ENCODE measurements at places on chromosomes 13 and 19.

- no peak for DNase-seq
Measured at GRCh38 chr13:111093136-111093535, 22.0 kb upstream of the ARHGEF7 start.

DNA sequence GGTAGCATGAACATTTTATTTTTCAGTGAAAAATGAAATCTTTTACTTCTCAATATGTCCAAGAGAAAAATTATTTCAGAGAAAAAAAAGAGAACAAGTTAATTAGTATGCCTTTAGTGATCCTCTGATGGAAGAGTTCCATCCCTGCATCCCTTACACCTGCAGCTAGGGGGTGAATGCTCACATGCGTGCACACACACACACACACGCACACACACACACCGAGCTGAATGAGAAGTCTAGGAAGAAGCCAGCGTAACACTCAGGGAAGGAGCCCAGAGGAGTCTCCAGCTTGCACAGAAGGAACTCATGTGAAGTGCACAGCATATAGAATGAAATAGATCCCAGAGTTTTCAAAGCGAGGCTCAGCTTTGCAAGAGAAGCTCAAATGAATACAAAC lies 510.5 kb downstream of the IRS2 start:
- DNase-seq: no peak

DNA sequence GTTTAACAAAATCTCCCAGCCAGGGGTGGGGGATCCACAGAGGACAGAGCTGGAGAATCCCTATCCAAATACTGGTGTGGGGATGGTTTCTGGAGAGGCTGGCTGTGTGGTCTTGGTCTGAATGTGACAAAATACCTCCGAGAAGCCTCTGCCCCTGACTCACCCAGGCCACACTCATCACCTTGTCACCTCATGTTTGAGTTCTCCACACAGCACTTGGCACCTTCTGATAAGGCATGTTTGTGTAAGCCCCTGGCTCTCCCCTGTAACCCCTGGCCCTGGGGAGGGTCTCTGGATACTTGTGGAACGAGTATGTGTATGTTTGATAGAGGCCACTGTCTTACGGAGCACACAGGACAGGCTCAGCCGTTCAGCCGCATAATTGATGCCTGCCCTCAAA lies 14.7 kb downstream of the TECR start:
- no peak for DNase-seq

DNA sequence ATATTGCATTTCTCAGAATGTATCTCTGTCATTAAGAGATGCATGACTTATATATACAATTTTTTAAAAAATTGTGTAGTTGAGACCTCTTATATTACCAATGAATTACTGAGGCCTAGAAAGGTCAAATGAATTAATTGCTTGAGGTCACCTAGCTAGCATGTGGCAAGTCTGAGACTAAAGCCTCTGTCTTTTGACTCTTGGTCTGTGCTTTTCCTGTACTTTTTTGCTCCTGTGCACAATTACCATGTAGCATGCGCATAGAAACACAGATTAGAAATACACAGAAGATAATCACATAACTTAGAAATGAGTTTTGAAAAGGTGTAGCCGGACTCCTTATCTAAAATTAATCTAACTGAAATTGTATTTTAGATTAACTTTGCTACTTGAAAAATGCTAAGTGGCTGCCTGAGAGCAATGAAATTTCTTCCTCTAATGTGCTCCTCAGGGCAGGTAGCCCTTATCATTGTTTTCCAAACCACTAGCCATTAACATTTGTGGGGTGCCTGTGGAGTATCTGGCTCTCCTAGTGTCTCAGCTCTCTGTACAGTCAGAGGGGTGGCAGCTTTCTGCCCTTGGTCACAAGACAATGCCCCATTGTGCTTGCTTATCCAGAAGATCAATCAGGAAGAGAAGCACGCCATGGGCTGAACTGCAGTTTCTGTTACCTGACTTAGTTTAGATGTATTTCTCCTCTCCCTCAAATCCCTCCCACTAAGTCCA lies 119.6 kb downstream of the RFC3 start:
- no peak for DNase-seq
